ENCODE measurements at places on chromosomes 11 and 22. TPM values are rescaled to one million over a fixed set of nuclear protein-coding genes. Genes with fewer than 3 reads are reported as not detected.

- H3K4me3 ChIP-seq, result no peak overlapping the region
- no peak for ATAC-seq
- H3K4me1 ChIP-seq, result no peaks in the 10 kb centered on the region
- no peak overlapping the region for H3K27ac ChIP-seq
- H3K36me3 ChIP-seq, result no peaks in the 10 kb centered on the region
These were observed 135.8 kb upstream of the TIMP3 start for GRCh38 chr22:32665676-32666075.

Gene IRAG1
- total RNA-seq, result not detected

DNA sequence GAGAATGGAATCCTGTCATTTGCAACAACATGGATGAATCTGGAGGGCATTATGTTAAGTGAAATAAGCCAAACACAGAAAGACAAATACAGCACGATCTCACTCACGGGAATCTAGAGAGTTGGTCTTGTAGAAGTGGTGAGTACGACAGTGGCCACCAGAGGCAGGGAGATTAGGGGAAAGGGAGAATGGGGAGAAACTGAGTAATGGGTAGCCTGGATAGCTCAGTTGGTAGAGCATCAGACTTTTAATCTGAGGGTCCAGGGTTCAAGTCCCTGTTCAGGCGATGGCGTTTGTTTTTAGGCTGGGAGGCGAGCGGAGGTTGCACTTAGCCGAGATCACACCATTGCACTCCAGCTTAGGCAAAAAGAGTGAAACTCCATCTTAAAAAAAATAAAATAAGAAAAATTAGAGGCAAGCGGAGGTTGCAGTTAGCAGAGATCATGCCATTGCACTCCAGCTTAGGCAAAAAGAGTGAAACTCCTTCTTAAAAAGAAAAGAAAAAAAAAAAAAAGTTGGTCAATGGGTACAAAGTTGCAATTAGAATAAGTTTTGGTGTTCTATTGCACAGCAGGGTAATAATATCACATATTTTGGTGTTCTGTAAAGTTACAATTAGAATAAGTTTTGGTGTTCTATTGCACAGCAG, 95.7 kb upstream of the UBASH3B start:
- ATAC-seq, result no peak
- H3K4me3 ChIP-seq, result no peak overlapping the region
- H3K27me3 ChIP-seq, result peaks cover 16% of the 10 kb centered on the region
- no peaks in the 10 kb centered on the region for H3K36me3 ChIP-seq

DNA sequence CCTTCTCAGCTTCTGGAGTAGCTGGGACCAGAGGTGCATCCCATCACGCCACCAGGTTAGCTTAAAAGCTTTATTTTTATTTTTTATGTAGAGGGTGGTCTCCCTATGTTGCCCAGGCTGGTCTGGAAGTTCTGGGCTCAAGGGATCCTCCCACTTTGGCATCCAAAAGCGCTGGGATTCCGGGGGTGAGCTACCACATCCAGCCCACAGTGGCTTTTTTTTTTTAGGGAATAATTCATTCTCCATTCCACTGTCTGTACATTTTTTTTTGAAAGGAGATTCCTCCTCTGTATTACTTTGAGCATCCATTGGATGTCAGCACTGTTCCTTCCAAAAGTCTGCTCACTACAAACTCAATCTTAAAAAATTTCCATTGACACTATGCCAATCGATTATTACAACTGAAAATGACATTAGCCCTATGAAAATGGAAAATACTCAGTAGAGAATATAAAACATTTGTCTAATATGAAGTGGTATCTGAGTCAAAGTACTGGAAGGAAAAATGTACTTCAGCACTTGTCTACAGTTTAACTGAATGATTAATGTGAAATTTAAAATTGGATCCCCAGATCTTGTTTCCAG, 1.3 kb upstream of the LPXN start:
- peaks cover 6% of the 10 kb centered on the region for H3K4me1 ChIP-seq
- peaks cover 85% of the 10 kb centered on the region for H3K36me3 ChIP-seq
- H3K27ac ChIP-seq, result peak overlapping the region; percentile 100
- H3K27me3 ChIP-seq, result no peaks in the 10 kb centered on the region
- ATAC-seq, result no peak

- H3K27ac ChIP-seq, result no peak overlapping the region
- H3K4me1 ChIP-seq, result no peaks in the 10 kb centered on the region
- no peak for ATAC-seq
- no peaks in the 10 kb centered on the region for H3K27me3 ChIP-seq
These were observed 58.3 kb downstream of the CEP164 start for GRCh38 chr11:117385906-117386305.

DNA sequence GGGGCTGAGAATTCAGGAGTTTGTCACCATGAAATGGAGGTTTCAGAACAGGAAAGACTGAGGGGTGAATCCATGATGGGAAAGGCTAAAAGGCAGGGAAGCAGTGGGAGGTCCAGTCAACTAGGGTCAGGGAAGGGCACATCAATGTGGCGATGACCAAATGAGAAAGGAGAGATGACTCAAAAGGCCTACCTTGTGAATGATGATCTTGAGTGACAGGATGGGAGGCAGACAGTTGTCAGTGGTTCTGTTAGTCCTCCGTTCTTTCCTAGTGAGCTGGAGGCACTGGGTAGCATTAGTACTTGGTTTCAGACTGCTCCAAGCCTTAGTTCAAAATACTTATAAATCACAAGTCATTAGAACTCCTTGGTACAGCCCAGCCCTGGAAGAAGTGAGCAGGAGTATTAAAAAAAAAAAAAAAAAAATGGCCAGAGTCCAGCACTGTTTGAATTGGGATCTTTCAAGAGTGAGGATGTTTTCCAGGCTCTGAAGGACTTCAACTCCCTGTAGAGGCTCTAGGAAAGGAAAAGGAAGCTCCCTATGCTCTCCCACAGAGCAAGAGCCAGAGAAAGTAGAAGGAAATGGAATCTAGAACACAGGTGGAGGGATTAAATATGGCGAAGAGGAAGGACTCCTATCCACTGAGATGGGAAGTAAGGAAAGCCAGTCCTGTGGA, 8.3 kb upstream of the DCHS1 start:
- H3K4me3 ChIP-seq, result no peak overlapping the region
- H3K4me1 ChIP-seq, result peaks cover 26% of the 10 kb centered on the region
- H3K27ac ChIP-seq, result peak overlapping the region; percentile 18
- peaks cover 6% of the 10 kb centered on the region for H3K36me3 ChIP-seq

- no peak overlapping the region for H3K27ac ChIP-seq
- H3K27me3 ChIP-seq, result no peaks in the 10 kb centered on the region
- H3K36me3 ChIP-seq, result no peaks in the 10 kb centered on the region
- no peak overlapping the region for H3K4me3 ChIP-seq
- H3K4me1 ChIP-seq, result peaks cover 20% of the 10 kb centered on the region
- no peak for ATAC-seq
These were observed 44.6 kb downstream of the LIF start for GRCh38 chr22:30201945-30202344.

GRCh38 chr11:3359092-3359824, 19.7 kb downstream of the ZNF195 start:
- no peaks in the 10 kb centered on the region for H3K27me3 ChIP-seq
- peaks cover 83% of the 10 kb centered on the region for H3K36me3 ChIP-seq
- no peak for ATAC-seq
- H3K4me1 ChIP-seq, result no peaks in the 10 kb centered on the region
- no peak overlapping the region for H3K27ac ChIP-seq

Gene TMEM121B
- not detected for total RNA-seq

GRCh38 chr11:73365352-73366264, 10.6 kb upstream of the RELT start:
- H3K27ac ChIP-seq, result peak overlapping the region; percentile 87
- no peaks in the 10 kb centered on the region for H3K36me3 ChIP-seq
- no peaks in the 10 kb centered on the region for H3K27me3 ChIP-seq

Gene RFPL3
- total RNA-seq, result not detected

Gene APOA5
- not detected for total RNA-seq

Gene FXYD2
- total RNA-seq, result 1.4 TPM

DNA sequence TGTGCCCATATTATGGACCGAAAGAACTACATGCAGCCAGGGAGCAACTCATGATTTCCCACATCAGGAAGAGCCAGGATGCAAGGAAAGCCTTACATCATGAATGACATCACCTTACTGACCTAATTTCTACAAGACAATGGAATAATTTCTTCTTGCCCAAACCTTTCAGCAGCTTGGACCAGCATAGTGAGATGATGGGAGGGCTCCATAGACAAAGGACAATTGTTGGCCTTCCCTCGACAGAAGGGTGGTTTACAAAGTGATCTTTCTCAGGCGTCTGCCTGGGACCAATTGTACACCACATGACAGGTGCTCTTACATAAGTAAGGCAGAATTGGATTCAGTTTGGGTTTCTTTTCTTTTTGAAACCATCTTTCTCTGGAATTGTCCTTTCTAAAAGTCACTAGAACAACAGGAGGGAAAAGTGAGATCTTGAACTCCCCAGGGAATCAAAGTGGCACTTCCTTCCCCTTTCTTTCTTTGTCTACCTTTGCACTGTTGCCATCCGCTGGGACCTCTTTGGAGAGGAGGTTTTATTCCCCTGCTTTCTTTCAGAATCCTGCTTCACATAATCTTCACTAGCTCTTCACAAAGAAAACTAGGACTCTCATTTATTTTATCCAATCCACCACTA, 51.7 kb upstream of the PAK1 start:
- no peaks in the 10 kb centered on the region for H3K36me3 ChIP-seq
- ATAC-seq, result no peak
- no peaks in the 10 kb centered on the region for H3K4me1 ChIP-seq
- H3K27ac ChIP-seq, result no peak overlapping the region
- no peaks in the 10 kb centered on the region for H3K27me3 ChIP-seq

DNA sequence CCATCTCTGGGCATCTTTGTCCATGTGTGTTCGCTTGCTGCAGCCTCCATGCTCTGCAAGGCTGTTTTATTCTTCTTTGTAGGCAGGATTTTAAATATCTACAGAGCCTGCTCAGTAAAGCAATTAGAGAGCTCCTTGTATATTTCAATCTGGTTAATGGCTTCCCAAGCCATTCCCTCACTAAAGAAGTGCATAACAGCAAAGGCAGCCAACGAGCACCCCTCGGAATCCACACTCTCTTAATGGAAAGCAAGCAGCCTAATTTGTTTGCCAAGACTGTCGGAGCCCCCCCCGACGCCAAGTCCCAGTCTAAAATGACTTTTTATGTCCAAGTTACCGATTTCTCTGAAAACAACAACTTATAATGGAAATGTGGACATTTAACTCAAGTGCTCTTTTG, 123.6 kb downstream of the ARL14EP start:
- peaks cover 3% of the 10 kb centered on the region for H3K27me3 ChIP-seq
- H3K27ac ChIP-seq, result no peak overlapping the region
- no peaks in the 10 kb centered on the region for H3K36me3 ChIP-seq
- H3K4me3 ChIP-seq, result no peak overlapping the region
- no peak for ATAC-seq

DNA sequence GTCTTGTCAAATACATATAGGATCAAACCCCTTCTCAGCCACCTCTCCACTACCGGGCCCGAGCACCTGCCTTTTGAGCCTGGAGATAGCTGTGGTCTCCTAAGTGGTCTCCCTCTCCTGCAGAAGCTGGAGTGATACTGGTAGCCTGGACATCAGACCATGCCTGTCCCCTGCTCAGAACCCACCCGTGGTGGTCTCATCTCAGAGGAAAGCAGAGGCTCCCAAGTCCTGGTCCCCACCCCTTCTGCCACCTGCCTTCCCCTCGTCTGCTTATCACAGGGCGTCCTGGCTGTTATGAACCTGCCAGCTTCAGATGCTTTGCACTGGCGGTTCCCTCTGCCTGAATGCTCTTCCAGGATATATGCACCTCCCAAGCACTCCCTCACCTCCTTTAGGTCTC, 50.5 kb upstream of the EIF3D start:
- no peak for ATAC-seq
- H3K27me3 ChIP-seq, result peaks cover 30% of the 10 kb centered on the region
- H3K4me3 ChIP-seq, result no peak overlapping the region
- no peaks in the 10 kb centered on the region for H3K36me3 ChIP-seq
- no peak overlapping the region for H3K27ac ChIP-seq
- no peaks in the 10 kb centered on the region for H3K4me1 ChIP-seq

DNA sequence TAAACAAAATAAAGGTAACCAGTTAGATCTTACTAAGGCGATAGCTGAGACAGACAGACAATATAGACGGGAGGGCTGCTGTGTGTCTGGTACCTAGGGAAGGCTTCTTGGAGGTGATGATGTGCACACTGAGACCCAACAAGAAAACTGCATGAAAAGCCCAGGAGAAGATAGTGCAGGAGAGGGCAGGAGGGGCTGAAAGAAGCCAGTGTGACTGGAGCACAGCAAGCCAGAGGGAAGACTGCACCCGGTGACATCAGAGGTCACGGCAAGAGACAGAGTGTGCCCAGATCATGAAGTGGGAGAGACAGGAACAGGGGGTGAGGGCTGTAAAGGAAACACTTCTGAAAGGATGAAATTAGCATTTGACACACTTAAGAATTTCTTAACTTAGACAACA, 266.3 kb downstream of the BRD1 start:
- peaks cover 4% of the 10 kb centered on the region for H3K4me1 ChIP-seq
- no peak overlapping the region for H3K4me3 ChIP-seq
- H3K27ac ChIP-seq, result no peak overlapping the region
- ATAC-seq, result no peak
- H3K27me3 ChIP-seq, result no peaks in the 10 kb centered on the region
- H3K36me3 ChIP-seq, result peaks cover 5% of the 10 kb centered on the region

- H3K27ac ChIP-seq, result no peak overlapping the region
- no peak for ATAC-seq
- no peaks in the 10 kb centered on the region for H3K36me3 ChIP-seq
- no peaks in the 10 kb centered on the region for H3K4me1 ChIP-seq
- H3K4me3 ChIP-seq, result no peak overlapping the region
- peaks cover 6% of the 10 kb centered on the region for H3K27me3 ChIP-seq
These were observed 210.6 kb downstream of the AASDHPPT start for GRCh38 chr11:106288057-106288456.

Gene PANX1
- total RNA-seq, result 9.6 TPM

Gene SCN4B
- 0.09 TPM for total RNA-seq

DNA sequence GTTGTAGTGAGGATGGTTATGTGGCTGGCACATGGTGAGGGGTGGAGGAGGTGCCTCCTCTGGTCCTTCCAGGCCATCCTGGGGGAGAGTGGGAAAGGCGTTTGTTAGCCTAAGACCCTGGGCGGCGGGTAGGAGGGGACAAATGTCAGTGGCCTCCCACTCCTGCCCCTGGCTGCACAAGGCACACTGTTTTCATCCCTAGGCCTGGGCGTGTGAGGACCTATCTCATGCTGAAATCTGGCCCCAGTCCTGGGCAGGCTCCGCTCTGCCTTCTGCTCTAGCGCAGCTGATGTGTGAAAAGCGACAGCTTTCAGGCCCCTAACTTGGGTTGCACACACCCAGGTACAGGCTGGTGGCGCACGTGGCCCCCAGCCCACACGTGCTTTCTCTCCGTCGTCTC, 32.1 kb downstream of the DAGLA start:
- no peak overlapping the region for H3K27ac ChIP-seq
- no peak overlapping the region for H3K4me3 ChIP-seq
- no peak for ATAC-seq
- H3K4me1 ChIP-seq, result no peaks in the 10 kb centered on the region
- no peaks in the 10 kb centered on the region for H3K27me3 ChIP-seq
